ENCODE measurements at places on chromosomes 12 and 14. TPM values are rescaled to one million over a fixed set of nuclear protein-coding genes. Genes with fewer than 3 reads are reported as not detected.

Gene TSPAN19
- not detected for total RNA-seq

Gene BCAT1
- total RNA-seq: 53.4 TPM

Gene NRXN3
- not detected for total RNA-seq

Gene KNTC1
- total RNA-seq: 154 TPM

Gene CD27
- 53.1 TPM for total RNA-seq

Gene TEX52
- 0.28 TPM for total RNA-seq

Gene MMP19
- 0.81 TPM for total RNA-seq

Gene DLGAP5
- 58.2 TPM for total RNA-seq

Gene FAM234B
- 7.8 TPM for total RNA-seq

DNA sequence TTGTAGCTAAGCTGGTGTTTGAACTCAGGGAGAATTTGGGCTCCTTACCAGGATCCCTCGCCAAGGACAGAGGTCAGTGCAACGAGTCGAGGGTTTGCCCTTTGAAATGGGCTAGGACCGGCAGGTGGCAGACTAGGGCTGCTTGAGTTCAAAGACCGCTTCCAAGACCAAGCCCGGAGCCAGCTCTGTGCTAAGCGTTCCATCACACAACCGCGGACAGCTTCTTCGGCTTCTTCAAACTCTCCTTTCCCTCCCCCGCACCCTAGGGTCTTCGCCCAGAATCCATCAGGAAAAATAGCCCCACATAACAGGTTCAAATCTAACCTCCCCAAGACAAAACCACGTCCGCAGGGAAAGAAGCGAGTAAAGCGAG lies 705 bp upstream of the FLVCR2 start:
- H3K27ac ChIP-seq: peak overlapping the region; percentile 69
- DNase-seq: peak; percentile 82
- H3K4me1 ChIP-seq: peaks cover 30% of the 10 kb centered on the region
- H3K27me3 ChIP-seq: no peaks in the 10 kb centered on the region
- H3K4me3 ChIP-seq: no peak overlapping the region

DNA sequence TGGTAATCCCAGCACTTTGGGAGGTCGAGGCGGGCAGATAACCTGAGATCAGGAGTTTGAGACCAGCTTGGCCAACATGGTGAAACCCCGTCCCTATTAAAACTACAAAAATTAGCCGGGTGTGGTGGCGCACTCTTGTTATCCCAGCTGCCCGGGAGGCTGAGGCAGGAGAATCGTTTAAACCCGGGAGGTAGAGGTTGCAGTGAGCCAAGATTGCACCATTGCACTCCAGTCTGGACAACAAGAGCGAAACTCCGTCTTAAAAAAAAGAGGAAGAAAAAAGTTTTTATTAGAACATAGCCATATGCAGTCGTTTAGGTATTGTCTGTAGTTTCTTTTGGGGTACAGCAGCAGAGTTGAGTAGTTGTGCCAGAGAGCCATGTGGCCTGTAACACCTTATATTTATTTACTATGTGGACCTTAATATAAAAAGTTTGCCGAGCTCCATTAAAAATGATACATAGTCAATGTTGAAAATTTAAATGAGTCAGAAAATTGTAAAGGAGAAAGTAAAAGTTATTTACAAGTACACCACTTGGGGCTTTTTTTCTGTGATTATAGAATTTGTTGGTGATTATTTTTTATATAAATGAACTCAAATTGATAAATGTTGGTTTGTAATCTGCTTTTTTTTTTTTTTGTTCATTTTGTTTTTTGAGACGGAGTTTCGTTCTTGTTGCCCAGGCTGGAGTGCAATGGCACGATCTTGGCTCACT lies 2.2 kb downstream of the ADIPOR2 start:
- no peak overlapping the region for H3K4me3 ChIP-seq
- no peak overlapping the region for H3K27ac ChIP-seq
- H3K36me3 ChIP-seq: peaks cover 3% of the 10 kb centered on the region

DNA sequence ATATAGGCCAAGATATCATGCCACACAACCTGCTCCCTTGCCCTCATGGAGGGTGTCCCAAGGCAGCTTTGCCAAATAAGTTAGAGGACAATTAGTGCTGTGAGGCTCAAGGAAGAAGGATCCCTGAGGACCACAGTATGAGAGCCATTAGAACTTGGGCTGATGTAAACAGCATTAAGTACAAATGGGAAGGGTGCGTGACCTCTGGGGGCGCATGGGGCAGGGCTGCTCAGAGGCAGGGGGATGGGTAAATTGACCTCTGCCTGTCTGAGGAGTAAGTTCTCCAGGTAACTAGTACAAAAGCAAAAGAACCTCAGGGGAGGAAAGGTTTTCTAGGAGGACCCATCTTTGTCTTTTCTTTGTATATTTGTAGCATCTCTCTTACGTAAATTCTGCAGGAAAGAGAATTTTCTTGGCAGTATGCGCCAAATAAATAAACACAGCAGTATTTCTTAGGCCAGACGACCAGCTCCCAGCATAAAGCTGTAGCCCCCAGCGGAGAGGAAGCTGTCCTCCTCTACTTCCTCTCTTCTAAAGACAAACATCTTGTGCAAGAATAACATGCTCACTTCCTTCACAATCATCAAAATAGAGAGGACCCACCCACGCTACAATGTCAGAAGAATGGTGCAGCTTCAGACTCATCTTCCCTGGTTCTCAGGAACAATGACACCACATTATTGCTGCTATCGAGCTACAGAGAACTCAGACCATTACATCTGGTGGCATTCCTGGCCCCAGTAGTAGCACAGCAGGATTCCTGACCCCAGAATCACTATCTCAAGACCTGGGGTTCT lies 16.4 kb upstream of the VWF start:
- H3K36me3 ChIP-seq: peaks cover 2% of the 10 kb centered on the region
- peak overlapping the region; percentile 96 for H3K27ac ChIP-seq
- no peaks in the 10 kb centered on the region for H3K27me3 ChIP-seq
- peak overlapping the region; percentile 76 for H3K4me3 ChIP-seq
- DNase-seq: peak; percentile 51
- H3K4me1 ChIP-seq: peaks cover 46% of the 10 kb centered on the region

DNA sequence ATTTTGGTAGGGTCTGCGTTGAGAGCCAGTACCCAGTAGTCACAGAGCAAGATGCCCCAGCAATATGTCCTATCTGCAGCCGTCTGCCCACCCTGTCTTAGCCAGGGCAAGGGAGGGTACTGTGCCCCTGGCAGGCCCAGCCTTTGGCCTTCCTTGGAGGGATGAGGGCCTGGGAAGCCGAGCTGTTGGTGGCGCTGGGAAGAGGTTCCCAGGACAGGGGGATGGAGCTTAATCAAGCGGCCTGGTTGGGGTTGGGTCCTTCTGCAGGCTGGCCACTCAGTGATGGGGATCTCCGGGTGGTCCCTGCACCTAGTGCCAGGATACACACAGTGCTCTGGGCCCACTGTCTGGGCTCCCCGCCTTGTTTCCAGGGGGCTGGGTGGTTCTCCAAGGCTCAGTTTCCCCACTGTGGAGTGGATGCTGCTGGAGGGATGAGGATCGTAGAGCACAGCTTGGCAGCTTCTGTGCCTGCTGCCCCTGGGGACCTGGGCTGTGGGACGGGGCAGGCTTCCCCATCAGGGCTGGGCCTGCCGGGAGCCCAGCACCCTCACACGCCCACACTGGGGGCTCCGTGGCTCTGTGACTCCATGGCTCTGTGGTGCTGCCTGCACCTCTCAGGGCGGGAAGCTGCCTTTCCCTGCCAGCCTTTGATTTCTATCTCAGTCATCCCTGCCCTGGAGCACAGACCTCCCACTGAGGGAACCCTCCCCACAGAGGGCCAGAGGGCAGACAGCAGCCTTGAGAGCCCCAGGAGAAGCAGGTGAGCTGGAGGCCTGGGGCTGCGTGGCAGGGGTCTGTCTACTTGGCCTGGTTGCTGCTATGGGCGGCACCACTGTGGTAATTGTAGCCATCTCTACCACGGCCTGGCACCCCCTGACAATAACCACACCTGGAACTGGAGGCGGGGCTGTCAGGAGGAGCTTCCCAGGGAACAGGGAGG lies 357.0 kb downstream of the TMEM121 start:
- H3K27ac ChIP-seq: no peak overlapping the region
- peaks cover 17% of the 10 kb centered on the region for H3K27me3 ChIP-seq
- H3K4me1 ChIP-seq: no peaks in the 10 kb centered on the region
- H3K4me3 ChIP-seq: no peak overlapping the region
- H3K36me3 ChIP-seq: no peaks in the 10 kb centered on the region

- H3K4me3 ChIP-seq: no peak overlapping the region
- no peaks in the 10 kb centered on the region for H3K4me1 ChIP-seq
- no peak for DNase-seq
- no peaks in the 10 kb centered on the region for H3K27me3 ChIP-seq
- no peaks in the 10 kb centered on the region for H3K36me3 ChIP-seq
Observed at GRCh38 chr12:95328708-95329107, 111.1 kb downstream of the VEZT start.

- DNase-seq: no peak
- no peaks in the 10 kb centered on the region for H3K36me3 ChIP-seq
- H3K27ac ChIP-seq: no peak overlapping the region
Observed at GRCh38 chr12:5487948-5488625, 56.2 kb downstream of the NTF3 start.

DNA sequence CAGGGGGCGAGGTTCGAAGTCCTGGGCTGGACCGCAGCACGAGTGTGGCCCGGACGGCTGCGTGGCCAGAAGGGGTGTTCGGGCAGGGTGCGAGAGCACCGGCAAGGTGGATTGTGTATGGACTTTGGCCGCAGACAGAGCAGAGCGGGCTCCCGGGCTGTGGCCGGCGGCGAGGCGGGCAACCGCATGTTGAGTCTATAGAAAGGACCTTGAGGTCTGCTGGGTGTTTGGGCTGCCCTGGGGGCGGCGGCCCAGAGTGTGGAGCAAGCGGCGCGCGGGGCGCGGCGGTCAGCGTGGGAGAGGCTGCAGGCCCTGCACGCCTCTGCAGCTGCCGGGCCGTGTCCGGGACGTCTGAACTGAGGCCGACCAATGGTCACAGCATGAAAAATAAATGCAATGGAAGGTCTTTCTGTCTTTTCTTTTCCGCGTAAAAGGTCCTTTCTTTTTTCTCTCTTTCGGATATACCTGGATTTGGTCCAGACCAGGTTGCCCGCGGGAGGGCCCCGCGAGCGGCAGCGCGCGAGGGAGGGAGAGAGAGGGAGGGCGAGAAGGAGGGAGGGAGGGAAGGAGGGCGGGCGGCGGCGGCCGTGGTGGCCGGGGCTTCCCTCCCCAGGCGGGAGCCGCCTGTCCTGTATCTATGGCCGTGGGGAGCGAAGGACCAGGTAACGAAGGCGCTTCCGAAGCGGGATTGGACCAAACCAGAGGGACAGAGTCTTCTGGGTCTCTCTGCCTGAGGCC lies 5.5 kb upstream of the HOXC9 start:
- no peak for DNase-seq
- peak overlapping the region; percentile 41 for H3K27ac ChIP-seq
- H3K27me3 ChIP-seq: peaks cover 97% of the 10 kb centered on the region

- no peak overlapping the region for H3K27ac ChIP-seq
- H3K27me3 ChIP-seq: no peaks in the 10 kb centered on the region
- DNase-seq: no peak
- no peaks in the 10 kb centered on the region for H3K36me3 ChIP-seq
Observed at GRCh38 chr12:109765446-109765810, 51.8 kb downstream of the FAM222A start.

DNA sequence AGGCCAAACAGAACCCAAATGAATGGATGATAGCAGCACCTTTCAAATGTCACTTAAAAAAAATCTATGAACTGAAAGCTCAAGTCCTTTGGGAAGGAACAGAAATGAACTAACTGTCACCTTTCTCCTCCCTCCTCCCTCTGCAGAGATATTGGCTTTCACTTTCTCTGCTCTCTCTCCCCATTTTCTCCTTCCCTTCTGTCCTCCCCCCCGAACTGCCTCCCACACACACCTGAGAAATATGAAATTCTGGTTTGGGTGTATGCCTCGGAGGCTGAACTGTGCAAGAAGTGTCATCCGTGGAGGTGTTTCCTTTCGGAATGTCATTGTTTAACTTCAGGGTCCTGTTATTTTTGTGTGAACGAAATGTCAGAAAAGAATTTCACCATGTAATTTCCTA lies 87.8 kb downstream of the NEDD1 start:
- H3K4me1 ChIP-seq: no peaks in the 10 kb centered on the region
- peaks cover 26% of the 10 kb centered on the region for H3K27me3 ChIP-seq
- no peak overlapping the region for H3K27ac ChIP-seq
- H3K4me3 ChIP-seq: no peak overlapping the region
- no peaks in the 10 kb centered on the region for H3K36me3 ChIP-seq

DNA sequence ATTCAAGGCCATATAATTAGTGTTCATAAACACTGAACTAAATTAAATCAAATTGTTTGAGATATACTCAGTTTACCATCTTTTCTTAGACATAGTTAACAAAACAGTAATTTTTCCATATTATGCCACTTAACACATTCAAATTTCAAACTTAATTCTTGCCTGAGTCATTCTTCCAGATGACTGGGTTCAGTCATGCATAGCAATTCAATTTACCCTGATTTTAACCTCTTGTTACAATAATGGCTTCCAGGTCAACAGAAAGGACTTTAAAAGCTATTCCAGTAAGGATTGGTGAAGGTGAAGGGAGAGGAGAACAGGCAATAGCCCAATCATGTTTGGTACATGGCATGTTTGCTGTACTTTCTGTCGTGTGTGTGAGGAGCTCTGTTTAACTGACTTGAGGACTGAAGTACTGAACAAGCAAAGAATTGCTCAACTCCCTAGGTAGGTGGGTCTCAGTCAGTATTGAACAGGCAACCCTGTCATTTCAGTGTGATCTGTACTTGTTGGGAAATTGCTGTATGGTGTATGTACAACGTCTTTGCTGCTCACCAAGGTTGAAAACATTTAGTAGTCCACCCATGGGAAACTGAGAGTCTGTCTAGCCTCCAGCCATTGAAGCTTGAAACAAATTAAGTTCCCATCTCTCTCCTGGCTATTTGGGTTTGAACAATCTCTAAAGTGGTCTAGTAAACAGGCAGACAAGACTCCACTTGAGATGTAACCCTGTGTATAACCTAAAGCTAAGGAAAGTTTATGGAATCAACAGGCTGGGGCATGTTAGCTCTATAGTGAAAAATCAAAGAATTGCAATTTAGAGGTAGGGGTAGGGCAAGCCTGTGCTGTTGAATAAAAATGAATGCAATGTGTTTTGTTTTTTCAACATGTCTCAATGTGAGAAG lies 327.2 kb downstream of the BTG1 start:
- no peaks in the 10 kb centered on the region for H3K27me3 ChIP-seq
- H3K27ac ChIP-seq: no peak overlapping the region
- no peak overlapping the region for H3K4me3 ChIP-seq
- no peaks in the 10 kb centered on the region for H3K36me3 ChIP-seq
- no peak for DNase-seq

Measured in activated T-cell treated with anti-CD3 and anti-CD28 coated beads, Interleukin-2, amount 50 U/mL, for 72 hours (primary cell).